ENCODE measurements at places on chromosomes 7 and 10. TPM values are rescaled to one million over a fixed set of nuclear protein-coding genes. Genes with fewer than 3 reads are reported as not detected.

FZD1 gene
- 15.6 TPM for total RNA-seq

SUGCT gene
- 14.9 TPM for total RNA-seq

COL17A1 gene
- total RNA-seq, result 0.74 TPM

CPVL gene
- 0.71 TPM for total RNA-seq
